SK-MEL-5 (cell line): ENCODE measurements at places on chromosomes 5 and 9.
A peak's percentile ranks its signal among the peaks of the same experiment; 100 is the strongest.

GRCh38 chr9:119370816-119371215, 1.6 kb upstream of the BRINP1 start:
- DNase-seq = peak; percentile 23

DNA sequence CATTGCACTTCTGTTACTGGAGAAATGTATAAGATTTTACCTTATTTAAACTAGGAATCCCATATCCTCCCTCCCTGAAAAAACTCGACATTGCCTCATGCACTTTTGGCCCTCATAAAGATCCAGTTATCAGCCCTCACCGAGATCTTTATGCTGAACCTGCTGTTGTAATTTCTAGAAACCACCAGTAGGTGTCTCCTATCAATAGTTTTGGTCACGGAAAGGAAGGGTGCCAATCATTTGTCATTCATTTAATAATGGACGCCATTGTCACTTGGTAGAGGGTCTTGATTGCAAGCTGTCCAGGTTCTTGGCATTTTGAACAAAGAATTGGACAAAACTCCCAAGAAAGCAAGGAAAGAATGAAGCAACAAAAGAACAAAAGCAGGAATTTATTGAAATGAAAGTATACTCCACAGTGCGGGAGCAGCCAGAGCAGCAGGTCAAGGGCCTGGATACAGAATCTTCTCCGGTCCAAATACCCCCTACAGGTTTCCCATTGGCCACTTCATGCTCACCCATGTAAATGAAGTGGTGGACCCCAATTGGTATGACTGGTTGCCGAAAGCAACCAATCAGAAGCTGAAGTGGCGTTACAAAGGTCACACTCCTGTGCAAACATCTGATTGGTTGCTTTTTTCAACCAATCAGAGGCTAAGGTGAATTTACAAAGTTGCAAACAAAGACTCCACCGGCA, 524.3 kb downstream of the PSAT1 start:
- DNase-seq = peak; percentile 76

GRCh38 chr5:112917453-112917995, 4.5 kb downstream of the REEP5 start:
- DNase-seq = peak; percentile 30

DNA sequence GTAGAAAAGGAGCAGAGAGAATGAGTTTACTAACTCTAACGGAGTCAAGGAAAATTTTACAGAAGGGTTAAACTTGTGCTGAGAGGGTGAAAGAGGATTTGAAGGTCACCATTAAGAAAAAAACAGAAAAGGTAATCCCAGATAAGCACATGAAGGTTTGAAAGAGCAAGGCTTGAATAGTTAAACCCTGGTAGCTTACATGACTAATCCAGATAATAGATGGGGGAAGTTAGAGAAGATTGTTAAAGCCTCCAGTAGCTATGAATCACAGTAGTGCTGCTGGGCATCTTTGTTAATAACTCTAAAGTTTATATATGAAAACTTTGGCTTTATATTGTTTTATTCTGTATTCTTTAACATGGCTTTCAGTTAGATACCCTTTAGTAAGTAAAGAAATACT, 354.5 kb upstream of the FTMT start:
- DNase-seq = no peak

GRCh38 chr5:167870055-167870454, 421.4 kb upstream of the WWC1 start:
- no peak for DNase-seq

DNA sequence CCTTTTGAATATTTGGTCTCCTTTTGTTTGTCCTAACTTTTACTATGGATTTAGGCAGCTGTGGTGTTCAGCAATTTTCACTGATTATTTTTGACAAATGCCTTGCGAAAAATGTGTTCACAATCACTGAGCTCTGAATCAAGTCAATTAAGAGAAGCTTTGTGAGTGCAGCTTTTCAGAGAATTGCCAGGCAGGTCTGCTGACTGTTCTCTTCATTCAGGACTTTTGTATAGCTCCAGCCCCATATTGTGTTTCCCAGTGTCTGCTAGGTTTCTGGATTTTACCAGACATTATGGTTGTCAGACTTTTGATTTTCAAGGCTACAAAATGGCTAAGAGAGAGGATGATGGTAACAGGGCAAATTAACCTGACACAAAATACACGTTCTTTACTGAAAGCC, 1055.9 kb downstream of the CDH18 start:
- DNase-seq = no peak

- no peak for DNase-seq
Measured at GRCh38 chr5:110323832-110324231, 402.6 kb downstream of the TMEM232 start.

GRCh38 chr9:21708856-21709255, 93.6 kb upstream of the MTAP start:
- no peak for DNase-seq

- peak; percentile 43 for DNase-seq
Measured at GRCh38 chr9:105243015-105243686, 1.3 kb upstream of the SLC44A1 start.

GRCh38 chr9:95363051-95363841, 45.7 kb upstream of the FANCC start:
- DNase-seq = no peak

DNA sequence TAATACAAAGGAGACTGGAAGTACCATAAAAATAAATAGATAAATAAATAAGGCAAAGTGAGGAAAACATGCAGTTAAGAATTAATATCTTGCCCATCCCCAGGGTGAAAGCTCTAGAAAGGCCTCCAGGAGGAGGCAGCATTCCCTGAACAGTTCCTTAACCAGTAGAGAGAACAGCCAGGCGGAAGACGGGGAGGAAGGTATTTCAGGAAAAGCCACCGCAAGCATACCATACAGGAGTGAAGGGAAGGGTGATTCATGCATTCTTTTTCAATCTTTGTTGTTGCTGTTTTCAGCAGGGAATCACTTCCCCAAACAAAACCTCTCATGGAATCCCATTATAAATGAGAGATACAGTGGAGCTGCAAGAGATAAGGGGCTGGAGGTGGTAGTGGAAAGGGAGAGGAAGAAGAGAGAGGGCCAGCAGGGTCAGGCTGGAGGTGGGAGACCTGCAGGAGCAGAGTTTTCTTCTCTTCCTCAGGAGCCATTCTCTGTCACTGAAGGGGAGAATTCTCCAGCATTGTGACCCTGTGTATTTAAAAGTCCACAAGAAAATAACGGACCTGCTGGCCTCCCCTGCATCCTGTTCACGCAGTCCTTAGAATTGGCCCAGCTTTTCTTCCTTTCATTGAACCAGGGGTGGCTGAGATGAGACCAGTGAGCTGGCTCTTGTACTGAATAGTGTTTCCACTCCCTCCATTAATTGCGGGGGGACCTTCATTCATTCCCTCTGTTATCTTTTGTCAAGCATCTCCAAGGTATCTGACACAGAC, 255.9 kb downstream of the FAM114A2 start:
- peak; percentile 1 for DNase-seq

DNA sequence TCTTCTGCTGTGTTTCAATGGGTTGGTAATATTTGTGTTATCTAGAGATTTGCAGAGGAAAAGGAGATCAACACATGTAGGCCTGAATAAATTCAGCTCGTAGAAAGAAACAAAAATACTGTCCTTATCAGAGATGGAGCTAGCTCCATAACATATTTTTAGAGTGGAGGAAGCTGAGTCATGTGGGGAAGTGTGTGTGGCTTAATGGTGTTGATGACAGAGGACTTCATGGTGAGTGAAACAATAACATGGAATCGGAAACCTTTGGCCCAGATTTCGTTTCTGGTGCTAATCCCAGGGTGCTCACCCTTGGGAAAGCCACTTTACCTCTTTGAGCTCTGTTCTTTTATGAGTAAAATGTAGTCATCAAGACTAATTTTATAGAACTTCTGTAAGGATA, 825.0 kb downstream of the TLR4 start:
- no peak for DNase-seq

- no peak for DNase-seq
Measured at GRCh38 chr5:113050721-113051382, 74.3 kb downstream of the DCP2 start.

DNA sequence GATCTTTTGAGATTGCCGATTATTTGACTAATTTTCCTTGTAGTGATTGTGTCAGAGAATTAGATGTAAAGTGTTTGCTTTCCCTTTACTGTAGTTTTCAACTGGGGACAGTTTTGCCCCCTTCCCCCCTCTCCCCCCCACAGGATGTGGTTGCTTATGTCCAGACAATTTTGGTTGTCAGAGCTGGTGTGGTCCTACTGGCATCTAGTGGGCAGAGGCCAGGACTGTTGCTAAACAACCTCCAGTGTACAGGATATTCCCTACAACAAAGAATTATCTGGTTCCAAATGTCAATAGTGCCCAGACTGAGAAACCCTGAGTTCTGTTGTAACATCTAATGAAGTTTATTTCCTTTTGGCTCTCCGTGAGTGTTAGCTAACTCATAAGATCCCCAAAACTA, 20.0 kb downstream of the TMEFF1 start:
- DNase-seq = peak; percentile 66

DNA sequence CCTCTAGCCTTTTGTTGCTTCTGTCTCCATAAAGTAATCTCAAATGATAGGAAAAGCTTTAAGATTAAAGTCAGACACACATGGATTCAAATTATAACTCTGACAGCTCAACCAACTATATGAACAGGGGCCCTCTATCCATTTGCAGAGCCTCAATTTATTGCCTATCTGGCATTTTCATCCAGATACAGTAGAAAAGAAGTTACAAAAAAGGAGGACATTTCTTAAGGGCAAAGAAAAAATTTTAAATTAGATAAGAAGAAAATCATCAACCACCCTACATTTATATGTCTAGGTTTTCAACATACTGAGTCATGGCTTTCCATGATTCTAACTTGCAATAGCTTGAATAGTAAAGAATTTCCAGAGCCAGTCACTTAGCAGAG, 567.2 kb downstream of the CAAP1 start:
- DNase-seq = no peak

DNA sequence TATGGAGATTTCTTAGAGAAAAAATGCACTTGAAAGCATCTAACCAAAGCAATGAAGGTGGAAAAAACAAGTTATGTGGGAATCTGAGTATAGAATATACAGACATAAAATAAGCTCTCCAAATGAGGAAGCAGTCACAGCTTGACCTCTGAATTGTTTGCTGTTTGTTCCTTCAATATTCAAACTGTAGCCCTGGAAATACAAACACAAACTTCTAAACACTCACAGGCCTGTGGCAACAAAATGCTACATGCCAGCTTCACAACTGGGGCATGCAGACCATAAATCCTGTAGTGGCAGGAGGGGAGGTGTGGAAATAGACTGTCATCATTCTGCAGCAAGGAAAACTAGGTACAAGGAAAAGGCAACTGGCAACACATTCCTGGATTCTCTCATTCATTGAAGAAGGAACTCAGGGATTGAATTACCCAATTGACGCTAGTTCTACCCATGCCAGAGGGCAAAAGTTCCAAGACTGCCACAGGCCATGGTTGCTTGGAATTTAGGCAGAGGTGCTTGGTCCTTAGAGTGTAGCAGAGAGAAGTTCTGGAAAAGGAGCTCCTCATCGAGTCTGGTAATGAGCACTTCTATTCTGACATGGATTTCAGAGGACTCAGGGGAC, 349.6 kb downstream of the PDE4D start:
- DNase-seq = peak; percentile 35

GRCh38 chr9:136687721-136688223, 515 bp upstream of the AGPAT2 start:
- DNase-seq = no peak

GRCh38 chr5:142411656-142412425, 87.0 kb upstream of the SPRY4 start:
- DNase-seq = no peak

DNA sequence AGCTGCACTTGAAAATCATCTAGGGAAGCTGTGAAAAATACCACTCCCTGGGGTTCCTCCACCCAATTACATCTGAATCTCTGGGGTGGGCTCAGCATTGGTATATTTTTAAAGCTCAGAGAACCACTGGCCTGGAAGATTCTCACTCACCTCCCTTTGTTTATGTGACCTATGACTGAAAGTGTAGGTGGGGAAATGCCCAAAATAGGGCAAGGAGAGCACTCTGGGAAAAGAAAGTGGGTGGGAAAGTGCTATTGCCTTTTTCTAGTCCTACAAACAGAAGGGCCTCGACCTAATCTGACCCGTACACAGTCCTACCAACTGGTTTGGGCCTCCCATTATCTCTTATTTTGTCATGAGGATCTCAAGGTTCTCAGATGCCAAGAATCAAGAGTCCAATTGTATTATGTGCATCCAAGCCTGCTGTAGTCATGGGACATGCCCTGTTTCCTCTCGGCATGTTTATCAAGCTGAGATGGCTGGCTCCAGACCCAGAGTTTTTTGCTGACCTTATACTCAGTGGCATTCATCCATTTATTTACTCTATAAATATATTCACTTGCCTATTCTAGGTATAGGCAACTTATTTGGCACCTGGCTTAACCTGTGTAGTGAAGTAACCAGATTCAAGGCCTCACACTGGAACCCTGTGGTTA, 483.7 kb downstream of the ENC1 start:
- peak; percentile 4 for DNase-seq

- no peak for DNase-seq
Measured at GRCh38 chr5:88842784-88843183, 40.2 kb downstream of the MEF2C start.

DNA sequence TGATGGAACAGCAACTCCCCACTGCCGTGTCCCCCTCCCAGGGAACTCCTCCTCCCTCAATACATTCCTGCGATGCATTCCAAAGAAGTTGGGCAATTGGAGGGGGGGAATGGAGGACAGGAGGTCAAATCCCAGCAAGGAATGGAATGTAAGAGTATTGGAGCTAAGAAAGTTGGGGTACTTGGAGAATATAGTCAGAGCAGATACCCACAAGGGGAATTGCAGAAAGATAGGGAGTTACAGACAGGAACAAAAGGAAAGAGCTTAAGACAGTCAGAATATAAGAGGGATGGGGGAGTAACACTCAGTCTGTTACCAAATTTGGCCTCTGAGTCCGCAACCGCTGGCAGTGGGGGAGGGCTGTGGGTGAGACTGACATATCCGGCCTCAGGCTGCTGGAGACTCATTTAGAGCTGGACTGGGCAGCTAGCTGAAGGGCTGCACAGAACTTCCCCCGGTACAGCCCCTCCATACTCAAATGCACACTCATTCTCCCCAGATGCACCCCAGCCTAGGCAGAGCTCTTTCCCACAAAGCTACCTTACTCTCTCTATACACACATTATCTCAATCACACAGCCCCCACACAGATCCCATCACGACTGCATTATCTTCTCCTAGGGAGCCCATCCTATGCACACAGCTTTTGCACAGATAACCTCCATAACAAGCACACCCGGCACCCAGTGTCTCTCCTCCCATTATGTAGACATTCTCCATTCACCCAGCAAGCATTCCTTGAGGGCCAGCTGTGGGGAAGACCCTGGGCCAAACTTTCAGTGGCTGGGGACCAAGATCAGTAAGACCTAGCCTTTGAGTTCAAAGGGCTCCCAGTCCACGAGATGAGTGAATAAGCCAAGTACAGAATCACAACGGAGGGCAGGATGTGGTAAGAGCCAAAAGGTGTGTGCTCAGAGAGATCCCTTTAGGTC, 3.7 kb downstream of the TLN1 start:
- DNase-seq = no peak

DNA sequence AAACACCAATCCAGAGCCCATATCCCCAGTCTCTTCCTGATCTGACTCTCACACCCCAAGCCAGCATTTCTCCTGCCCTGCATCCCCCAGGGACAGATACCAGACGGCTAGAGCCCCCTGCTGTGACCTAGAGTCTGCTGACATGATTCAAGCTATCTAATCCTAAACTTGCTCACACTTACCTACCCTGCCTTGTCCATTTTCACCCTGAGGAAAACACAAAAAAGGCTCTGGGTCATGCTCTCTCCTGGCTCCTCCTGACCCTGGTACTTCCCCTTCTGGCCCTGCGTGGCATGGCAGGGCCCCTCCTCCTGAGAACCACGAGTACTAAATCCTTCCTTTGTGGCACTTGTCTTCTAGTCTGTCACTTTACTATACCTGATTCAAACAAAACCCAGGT, 2.8 kb upstream of the ARRDC1 start:
- no peak for DNase-seq
